ENCODE measurements at places on chromosomes 3 and 15. TPM values are rescaled to one million over a fixed set of nuclear protein-coding genes. Genes with fewer than 3 reads are reported as not detected.

DNA sequence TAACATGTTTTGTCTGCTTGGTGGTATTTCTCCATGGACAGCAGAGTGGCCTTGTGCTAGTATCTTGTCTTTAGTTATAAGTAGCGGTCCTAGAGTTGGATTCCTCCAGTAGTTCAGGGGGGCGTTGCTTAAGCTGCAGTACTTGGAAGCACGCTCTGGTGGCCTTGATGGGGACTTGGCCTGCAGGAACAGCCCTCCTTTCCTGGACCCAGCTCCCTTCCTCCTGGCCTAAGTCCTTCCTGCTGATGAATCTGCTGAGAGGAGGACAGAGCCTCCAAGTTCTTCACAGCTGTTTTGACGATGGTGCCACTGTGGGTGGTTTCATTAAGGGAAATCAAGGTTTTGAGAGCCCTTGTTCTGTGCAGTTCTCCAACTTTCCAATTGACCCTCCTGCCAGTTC is 38.6 kb upstream of the SEC22A start:
- DNase-seq: no peak

The ULK4 gene
- total RNA-seq: 9.7 TPM

GRCh38 chr3:53721187-53722119 is 124.8 kb downstream of the CHDH start:
- DNase-seq: no peak

DNA sequence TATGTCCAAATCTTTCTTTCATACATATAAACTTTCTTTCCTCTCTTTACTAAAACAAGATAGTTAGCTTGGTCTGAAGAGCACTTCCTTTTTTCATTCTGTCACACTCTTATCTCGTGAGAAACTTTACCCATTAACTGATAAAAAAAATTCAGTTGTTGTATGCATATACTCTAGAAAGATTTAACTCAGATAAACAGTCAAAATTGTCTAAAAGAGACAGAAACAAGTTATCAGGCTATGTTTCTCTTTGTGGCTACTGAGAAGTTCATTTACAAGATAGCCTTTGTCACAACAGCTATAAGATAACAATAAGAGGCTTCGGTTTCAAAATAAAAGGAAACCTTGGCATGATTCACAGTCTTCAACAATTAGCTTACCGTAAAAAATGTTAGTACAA is 235.7 kb upstream of the ATP10A start:
- DNase-seq: no peak

DNA sequence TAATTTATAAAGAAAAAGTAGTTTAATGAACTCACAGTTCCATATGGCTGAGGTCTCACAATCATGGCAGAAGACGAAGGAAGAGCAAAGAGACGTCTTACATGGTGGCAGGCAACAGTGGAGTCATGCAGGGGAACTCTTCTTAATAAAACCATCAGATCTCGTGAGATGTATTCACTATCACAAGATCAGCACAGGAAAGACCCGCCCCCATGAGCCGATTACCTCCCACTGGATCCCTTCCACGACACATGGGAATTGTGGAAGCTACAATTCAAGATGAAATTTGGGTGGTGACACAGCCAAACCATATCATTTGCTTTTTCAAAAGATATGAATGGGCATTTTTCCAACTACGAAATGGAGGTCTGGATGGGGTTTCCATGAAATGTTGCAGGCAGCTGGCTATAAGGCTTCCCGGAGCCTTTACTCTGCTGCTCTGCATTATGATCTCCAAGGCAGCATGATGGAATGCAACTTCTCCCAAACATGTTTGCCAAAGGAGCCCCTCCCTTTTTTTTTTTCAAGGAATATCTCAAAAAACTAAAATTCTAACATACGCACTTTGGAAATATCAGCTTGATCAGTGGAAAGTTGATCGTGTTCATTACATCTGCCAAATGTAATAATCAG is 189.7 kb downstream of the MEX3B start:
- DNase-seq: no peak

DNA sequence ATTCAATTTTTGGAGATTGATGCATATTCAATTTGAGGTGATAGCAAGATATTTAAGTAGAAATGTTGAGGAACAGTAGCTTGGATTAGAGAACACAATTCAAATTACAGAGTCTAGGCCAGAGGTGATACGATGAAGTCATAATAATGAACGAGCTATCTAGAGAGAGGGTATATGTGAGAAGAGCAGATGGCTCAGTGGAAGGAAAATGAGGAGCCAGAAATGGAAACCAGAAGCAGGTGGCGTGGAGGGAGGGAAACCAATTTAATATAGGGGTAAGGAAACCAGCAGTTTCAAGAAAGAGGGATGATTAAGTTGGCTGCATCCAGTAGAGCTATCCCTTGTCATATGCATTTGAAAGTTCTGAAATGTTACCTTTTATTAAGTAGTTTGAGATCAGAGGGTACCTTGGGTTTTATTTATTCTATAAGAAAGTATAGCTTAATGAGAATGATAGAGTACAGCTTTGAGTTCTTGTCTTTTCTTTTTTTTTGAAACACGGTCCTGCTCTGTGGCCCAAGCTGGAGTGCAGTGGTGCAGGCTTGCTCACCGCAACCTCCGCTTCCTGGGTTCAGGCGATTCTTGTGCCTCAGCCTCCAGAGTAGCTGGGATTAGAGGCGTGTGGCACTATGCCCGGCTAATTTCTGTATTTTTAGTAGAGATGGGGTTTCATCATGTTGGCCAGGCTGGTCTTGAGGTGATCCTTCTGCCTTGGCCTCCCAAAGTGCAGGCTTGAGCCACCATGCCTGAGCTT is 22.1 kb downstream of the NCK1 start:
- DNase-seq: no peak
